ENCODE measurements at places on chromosomes 5 and 9.

- no peak for DNase-seq
- peaks cover 20% of the 10 kb centered on the region for H3K4me1 ChIP-seq
- peaks cover 11% of the 10 kb centered on the region for H3K36me3 ChIP-seq
- no peak overlapping the region for H3K4me3 ChIP-seq
- H3K27ac ChIP-seq = peak overlapping the region; percentile 31
- no peaks in the 10 kb centered on the region for H3K27me3 ChIP-seq
Observed at GRCh38 chr5:31952067-31952466, 222.1 kb downstream of the GOLPH3 start.

DNA sequence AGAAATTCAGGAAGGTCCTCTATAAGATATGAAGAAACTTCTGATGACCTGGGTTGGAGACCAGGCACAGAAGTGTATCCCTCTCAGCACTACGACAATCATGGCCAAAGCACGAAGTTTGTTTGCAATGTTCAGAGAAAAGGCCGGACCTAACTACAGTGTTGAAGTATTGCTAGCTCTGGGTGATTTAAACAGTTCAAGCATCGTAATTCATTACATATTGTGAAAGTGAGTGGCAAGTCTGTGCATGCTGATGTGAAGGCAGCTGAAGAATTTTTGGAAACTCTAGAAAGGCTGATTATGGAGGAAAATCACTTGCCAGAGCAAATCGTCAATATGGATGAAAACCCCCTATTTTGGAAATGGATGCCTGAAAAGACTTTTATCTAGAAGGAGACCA lies 67.2 kb upstream of the PANK3 start:
- peak overlapping the region; percentile 93 for H3K27ac ChIP-seq
- peak; percentile 83 for DNase-seq
- no peak overlapping the region for H3K4me3 ChIP-seq

DNA sequence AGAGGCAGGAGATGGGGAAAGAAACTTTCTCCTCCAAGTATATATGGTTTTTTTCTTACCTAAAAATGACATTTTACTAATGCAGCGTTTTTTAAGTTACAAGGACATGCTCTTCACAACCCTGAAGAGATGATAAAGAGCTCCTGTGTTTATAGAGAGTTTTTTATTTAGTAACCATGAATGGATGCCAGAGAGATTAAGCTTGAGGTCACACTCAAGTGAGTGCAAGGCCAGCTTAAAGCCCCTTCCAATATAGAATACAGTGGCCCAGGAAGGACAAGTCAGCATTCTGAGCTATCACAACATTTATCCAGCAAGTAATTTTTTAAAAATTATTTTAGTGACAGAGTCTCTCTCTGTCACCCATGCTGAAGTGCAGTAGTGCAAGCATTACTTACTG lies 6.7 kb upstream of the HAVCR2 start:
- H3K27ac ChIP-seq = no peak overlapping the region
- H3K4me1 ChIP-seq = no peaks in the 10 kb centered on the region
- H3K27me3 ChIP-seq = no peaks in the 10 kb centered on the region
- no peak for DNase-seq
- H3K4me3 ChIP-seq = no peak overlapping the region

DNA sequence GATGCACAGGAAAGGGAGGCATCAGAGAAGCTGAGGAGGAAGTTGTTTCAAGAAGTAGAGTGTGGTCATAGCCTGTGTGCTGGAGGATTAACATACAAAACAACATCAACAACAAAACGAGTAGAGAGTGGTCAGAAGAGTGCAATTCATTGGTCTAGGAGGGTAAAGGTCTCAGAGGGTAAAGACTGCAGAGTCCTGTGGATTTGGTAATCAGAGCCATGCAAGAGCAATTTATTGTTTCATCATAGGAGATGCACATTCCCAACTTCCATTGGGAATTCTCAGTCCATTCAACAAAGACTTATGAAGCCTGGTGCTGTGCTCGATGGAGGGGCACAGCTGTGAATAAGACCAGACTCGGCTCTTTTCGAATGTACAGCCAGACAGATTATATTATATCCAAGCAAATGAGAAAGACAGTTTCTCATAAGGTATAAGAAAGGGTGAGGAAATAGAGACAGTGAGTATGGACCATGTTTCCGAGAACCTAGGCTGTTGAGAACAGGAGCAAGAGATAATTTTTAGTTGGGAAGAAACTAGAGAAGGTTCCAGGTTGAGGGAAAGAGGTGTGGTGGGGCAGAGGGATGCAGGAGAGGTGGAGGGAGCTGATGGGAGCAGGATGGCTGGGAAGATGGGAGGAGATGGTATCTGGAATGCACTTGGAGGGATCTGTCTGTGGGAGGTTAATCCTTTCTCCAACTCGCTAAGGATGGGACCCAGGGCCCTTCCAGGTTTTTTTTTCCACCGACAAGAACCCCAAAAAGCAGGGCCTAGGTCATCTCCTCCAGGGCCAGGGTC lies 7.9 kb upstream of the MYORG start:
- no peak for DNase-seq
- H3K4me1 ChIP-seq = peaks cover 1% of the 10 kb centered on the region
- H3K27ac ChIP-seq = no peak overlapping the region
- H3K4me3 ChIP-seq = no peak overlapping the region

DNA sequence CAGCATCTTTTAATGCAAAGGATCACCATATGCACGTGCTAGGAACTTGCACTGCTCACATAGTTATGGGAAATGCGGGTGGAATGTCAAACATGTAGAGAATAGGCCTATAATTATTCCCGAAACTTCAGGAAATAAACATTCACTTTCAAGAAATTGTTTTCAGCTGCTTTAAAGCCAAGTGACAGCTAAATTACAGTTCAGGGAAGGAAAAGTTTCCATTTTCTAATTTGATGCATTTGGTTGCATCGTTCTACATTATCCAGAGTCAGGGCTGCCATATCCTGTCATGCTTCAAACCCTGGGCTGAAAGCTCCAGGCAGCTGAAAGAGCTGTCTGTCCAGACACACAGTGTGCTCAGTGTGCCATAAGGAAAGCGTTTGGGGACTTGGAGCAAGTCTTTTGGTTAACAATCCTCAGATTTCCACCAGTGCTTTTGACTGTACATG lies 518.1 kb downstream of the CSNK1G3 start:
- no peaks in the 10 kb centered on the region for H3K4me1 ChIP-seq
- no peaks in the 10 kb centered on the region for H3K36me3 ChIP-seq
- DNase-seq = no peak
- H3K27ac ChIP-seq = no peak overlapping the region
- no peak overlapping the region for H3K4me3 ChIP-seq

GRCh38 chr9:98811051-98811650 lies 3.7 kb downstream of the GALNT12 start:
- H3K27ac ChIP-seq = no peak overlapping the region
- H3K36me3 ChIP-seq = no peaks in the 10 kb centered on the region
- DNase-seq = no peak
- H3K27me3 ChIP-seq = peaks cover 27% of the 10 kb centered on the region
- no peak overlapping the region for H3K4me3 ChIP-seq

- no peak overlapping the region for H3K4me3 ChIP-seq
- peaks cover 3% of the 10 kb centered on the region for H3K27me3 ChIP-seq
- DNase-seq = peak; percentile 78
- no peaks in the 10 kb centered on the region for H3K36me3 ChIP-seq
Observed at GRCh38 chr9:72827950-72828731, 124.7 kb downstream of the ALDH1A1 start.

GRCh38 chr9:16928179-16928945 lies 57.9 kb upstream of the BNC2 start:
- H3K36me3 ChIP-seq = no peaks in the 10 kb centered on the region
- H3K27me3 ChIP-seq = no peaks in the 10 kb centered on the region
- H3K4me3 ChIP-seq = no peak overlapping the region
- DNase-seq = no peak
- H3K27ac ChIP-seq = no peak overlapping the region
